Fibroblast of pulmonary artery (primary cell): ENCODE measurements at places on chromosomes 13 and 19.

- DNase-seq, result peak; percentile 31
Measured at GRCh38 chr13:82356667-82357410, 1525.4 kb downstream of the SLITRK1 start.

- peak; percentile 70 for DNase-seq
Measured at GRCh38 chr19:8611877-8612806, 1.6 kb upstream of the ADAMTS10 start.

DNA sequence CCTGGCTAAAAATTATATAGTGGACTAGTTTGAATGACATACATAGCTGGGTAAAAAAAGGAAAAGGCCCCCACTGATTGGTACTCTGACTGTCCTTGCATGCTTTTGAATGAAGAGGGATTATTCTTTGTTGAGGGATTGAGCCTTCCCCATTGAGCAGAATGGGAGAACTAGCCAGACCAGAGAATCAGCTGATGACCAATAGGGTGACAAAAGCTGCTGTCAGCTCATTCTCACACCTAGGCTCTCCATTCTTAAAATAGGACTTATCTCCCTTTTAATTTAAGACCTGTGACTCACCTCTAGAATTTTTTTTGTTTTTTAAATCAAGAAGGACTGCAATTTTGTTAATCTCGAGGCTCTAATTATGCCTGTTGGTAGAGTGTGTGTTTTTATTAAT lies 79.3 kb downstream of the CRYL1 start:
- no peak for DNase-seq

DNA sequence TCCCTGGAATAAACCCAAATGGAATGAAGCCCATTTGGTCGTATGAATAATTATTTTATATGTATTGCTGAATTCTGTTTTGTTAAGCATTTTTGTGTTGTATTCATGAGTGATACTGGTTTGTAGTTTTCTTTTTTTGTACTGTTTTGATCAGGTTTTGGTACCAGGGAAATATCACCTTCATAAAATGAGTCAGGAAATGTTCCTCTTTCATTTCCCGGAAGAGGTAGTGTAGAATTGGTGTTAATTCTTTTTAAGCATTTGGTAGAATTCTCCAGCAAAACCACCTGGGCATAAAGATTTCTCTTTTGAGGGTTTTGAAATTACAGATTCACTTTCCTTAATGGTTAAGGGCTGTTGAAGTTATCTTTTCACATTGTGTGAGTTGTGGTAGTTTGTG lies 13.3 kb downstream of the SPATA13 start:
- no peak for DNase-seq

DNA sequence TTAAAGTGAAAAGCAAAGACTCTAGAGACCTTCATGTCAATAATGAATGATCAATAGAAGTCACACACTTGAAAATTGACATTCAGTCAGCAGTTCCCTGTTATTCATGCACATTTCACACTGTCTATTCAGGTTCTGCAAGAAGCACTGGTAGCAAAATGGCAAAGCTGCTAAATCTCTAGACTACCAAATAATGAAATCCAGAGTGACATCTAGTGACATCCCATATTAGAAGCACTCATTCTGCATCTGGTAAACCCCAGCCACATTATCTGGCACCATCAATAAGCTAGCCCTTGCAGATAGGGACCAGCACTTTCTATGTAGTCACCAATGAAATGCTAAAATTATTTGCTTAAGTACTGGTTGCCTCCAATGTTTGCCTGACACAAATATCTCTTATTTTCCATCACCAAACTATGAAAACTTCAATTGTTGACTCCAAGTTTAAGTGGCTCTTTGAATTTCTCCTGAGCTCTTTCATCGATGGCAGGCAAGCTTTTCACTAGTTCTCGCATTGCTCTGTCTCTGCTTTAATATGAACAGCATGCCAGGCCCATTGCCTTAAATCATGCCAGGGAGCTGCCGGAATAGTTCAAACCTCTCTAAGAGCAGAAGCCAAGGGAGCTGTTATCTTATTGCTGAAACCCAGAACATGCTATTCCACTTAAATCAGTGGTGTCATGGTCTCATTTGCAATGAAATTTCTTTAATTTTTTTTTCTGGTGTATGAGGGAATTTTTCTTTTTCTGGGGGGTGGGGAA lies 409.9 kb downstream of the MZT1 start:
- DNase-seq, result no peak

GRCh38 chr19:29675650-29676186 lies 10.5 kb downstream of the PLEKHF1 start:
- no peak for DNase-seq

DNA sequence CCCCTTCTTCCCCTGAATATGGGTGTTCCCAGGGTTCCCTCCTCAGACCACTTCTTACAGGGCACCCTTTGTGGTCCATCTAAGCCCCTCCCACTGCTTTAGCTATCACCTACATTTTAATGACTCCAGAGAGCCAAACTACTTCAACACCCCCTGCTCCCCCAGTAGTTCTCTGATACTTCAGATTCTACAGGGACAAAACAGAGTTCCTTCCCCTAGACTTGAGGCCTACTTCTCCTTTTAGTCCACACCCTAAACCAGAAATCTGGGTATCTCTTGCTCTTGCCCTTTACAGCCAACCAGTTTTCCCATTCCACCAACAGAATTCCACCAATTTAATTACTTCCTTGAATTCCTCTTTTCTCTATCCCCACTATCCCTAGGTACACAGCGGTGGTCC lies 107.2 kb downstream of the KCNRG start:
- no peak for DNase-seq

GRCh38 chr19:45428384-45429231 lies 4.9 kb upstream of the ERCC1 start:
- DNase-seq, result peak; percentile 43

- DNase-seq, result no peak
Measured at GRCh38 chr19:15511671-15512424, 3.5 kb downstream of the CYP4F22 start.

GRCh38 chr13:24267274-24267673 lies 42.1 kb upstream of the C1QTNF9 start:
- DNase-seq, result no peak

DNA sequence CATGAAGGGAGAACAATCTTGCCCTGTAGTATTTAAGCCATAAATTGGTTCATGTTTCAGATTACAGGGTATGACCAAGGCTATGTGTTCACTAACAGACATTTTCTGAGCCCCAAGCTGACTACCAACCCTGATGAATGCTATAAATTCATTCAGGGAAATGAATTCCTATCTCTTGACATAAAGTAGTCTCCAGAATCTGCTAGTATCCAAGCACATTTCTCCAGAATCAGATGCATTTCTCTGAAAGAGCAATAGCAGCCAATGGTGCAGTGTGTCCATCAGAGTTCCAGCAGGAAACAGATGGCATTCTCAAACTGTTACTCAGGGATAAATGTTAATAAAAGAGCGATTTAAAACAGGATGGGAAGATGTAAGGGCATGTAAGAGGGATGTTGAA lies 226.4 kb downstream of the COG6 start:
- DNase-seq, result peak; percentile 32

- peak; percentile 62 for DNase-seq
Measured at GRCh38 chr13:106566641-106567473, 1.1 kb downstream of the ARGLU1 start.

DNA sequence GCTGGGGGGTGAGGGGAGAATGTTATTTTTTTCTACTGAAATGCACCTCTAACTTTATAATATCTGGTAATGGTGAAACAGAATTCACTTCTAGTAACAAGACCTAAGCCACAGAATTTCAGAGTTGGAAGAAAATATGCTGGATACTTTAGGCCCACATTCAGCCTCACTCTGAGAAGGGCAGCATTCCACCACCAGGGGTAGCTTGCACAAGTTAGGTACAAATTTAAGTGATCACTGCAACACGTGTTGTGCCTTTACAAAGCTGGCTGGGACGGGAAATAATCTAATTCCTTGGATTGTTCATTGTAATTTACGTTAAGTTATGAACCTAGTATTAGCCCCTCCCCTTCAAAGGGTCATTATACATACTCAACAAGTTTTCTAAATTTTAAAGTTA lies 192.3 kb downstream of the RGCC start:
- peak; percentile 50 for DNase-seq

DNA sequence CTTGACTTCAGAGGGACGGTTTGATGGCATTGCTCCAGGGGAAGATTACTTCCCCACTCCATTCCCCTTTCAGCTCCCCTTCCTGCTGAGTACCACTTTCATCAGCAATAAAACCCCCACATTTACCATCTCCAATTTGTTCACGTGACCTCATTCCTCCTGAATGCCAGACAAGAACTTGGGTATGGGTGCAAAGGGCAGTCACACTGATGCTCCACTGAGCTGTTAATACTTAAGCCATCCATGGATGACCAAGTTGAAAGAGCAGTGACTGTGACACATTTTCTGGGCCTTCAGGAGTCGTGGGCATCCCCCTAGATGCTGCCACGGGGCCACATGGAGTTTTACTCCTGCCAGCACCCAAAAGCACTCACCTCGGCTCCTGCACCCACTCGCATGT lies 93.1 kb downstream of the STOML3 start:
- DNase-seq, result no peak
